Putamen (tissue), 1 donor: ENCODE measurements at places on chromosomes 13 and 19.
A peak's percentile ranks its signal among the peaks of the same experiment; 100 is the strongest.

GRCh38 chr13:50599046-50599445, 244.4 kb downstream of the DLEU7 start:
- no peak for DNase-seq

DNA sequence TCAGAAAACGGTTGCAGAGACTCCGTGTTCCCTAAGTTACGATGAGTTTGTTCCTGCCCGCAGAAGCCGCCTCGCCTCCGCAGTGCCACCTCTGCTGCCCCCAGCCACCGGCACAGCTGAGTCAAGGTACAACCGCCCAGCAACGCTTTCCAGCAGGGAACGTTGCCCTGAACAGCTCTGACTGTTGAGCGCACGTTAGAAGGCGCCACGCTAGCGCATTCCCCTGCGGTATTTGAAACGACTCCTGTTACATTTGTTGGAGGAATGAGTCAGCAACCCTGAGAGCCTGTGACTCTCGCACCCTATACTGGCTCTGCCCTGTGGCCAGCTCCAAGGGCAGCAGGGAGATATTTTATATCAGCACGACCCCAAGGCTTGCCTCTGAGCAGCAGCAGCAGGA, 302.8 kb downstream of the TEX29 start:
- no peak for DNase-seq

GRCh38 chr19:7874897-7875273, 695 bp upstream of the PRR36 start:
- no peak for DNase-seq

DNA sequence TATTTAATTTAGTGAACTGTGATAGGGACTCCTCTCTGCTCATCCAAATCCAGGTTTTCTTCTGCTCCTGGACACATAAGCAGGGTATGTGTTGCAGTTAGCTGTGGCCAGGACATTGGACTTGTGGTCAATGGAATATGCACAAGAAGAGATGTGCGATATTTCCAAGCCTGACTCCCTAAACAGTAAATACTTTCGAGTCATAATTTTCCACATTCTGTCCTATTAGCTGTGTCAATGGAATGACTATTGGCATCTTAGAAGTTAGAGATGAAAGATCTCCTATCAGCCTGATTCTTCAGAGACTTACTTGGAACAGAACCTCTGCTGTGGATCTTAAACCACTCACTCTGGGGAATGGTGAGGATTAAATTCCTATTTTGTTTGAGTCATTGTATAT, 771.0 kb downstream of the EFNB2 start:
- DNase-seq = no peak

DNA sequence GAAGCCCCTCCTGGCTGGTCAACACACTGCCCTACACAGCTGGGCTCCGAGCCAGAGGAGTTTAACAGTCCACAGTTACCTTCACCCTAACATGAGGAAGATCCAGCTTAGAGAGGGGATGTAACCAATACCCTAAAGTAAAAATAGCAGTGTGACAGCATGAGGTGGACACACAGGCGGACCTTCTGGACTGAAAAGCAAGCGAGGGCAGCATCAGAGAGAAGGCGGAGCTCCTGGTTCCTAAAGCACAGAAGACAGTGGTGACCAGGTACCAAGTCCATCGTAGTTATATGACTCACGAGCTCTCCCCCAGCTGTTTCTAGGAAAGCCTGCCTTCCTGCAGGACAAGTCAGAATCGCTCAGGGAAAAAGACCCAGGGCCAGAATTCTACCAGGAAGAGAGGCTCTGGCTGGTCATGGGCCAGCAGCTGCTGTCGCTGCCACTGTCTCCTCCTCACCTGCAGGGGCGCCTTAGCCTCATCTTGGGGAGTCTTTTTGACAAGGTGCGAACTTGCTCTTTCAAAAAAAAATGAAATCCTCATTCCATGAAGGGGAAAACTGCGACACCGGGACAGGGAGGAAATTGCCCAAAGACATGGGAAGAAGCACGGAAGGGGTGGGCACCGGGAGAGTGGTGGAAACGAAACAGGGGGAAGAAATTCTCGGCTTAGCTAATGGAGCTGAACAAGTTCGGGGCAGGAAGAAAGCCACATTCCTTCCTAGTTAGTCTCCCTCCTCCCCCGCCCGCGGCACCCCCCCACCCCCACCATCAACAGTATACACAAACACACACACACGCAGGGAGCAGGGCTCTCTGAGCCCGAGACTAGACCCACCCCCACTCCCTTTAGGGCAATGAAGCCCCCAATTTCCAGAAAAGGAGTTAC, 1.7 kb downstream of the ELL start:
- DNase-seq = no peak

GRCh38 chr13:29195456-29195855, 375.3 kb downstream of the MTUS2 start:
- DNase-seq = no peak

- no peak for DNase-seq
Measured at GRCh38 chr19:2974342-2975041, 2.9 kb upstream of the TLE6 start.

GRCh38 chr19:38158730-38159129, 65.3 kb downstream of the DPF1 start:
- DNase-seq = no peak

DNA sequence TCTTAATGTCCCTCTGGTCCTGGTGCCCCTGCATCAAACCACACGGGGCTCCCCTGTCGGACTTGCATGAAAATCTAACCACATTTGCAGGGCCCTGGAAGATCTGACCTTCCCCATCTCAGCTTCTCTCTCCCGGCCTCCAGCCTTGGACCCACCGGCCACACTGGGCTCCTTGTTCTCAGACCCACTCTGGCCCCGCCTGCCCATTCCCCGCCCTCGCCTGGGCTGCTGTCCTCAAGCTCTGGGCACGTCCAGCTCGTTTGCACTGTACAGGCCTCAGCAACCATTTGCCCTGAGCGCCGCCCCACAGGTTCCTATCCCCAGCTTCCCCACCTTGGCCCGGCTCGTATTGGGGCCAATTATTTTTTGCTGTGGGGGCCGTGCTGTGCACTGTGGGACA, 10.5 kb downstream of the MYO9B start:
- peak; percentile 88 for DNase-seq

DNA sequence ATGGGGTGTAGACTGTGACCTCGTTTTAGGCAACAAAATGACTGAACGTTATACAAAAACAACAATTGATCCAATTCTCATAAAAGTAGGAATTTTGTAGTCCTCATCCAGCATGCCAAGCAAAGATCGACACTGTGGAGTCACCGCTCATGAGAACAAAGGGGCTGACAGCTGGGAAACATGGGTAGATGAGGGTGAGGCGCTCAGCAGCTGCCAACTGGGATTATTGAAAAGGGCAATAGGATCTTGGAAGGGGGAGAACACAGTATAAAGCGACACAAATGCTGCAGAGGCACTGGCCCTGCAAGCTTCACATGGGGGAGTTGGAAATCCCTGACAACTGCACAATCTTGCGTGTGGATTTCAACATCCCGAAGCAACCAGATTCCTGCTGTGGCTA, 5.4 kb upstream of the ZNF765 start:
- no peak for DNase-seq

DNA sequence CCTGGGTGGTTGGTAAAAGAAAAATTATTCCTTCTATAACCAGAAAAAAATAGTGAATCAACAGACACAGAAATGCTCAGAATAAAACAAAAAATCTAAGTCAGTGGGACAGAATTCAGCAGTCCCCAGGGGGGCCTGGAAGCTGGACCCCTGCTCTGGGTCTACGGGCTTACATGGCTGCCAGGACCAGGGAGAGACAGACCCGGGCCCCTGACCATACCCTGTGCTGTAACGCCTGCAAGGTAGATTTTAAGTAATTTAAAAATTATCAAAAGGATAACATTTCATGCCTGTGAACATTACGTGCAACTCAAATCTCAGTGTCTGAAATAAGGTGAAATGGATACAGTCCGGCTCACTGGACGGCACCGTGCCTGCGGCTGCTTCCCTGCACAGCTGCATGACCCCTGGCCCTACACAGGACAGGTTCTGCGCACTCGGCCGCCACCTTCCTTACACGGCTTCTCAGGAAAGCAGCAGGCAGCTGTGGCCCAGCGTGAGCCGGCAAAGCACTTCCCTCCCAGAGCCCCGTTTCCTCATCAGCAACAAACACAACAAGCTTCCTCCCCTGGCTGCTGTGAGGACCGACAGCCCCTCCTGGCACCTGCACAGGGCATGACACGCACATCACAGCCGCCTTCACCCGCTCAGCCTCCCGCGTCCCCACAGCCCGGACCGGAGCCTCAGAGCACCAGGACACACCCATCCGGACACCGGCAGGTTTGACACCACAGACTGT, 22.2 kb downstream of the RASA3 start:
- DNase-seq = no peak

DNA sequence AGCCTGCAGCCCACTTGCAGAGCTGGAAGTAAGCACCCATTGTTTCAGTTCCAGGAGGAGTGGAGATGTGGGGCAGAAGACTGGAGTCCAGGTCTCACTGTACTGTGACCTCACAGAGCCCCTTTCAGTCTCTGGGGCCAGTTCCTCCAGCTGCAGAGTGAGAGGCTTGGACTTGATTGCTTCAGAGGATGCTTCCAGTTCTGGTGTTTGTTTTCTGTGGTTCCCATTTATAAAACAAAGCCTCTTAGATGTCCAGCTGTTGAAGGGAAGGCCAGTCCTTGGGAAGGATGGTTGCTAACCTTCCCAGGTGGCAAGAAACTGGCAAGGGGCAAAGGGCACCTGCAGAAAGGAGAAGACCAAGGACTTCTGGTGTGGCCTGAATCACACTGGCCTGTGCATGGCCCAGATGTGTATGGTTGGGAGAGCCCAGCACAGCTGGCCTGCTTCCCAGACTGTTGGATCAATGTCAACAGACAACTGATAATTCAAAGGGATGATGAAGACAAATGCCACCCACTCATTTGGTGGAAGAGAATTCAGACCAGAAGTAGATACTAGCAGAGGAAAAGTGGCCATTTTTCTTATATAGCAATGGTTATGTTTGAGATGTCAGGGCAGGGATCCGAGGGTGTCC, 218.5 kb downstream of the ZNF536 start:
- DNase-seq = peak; percentile 78

DNA sequence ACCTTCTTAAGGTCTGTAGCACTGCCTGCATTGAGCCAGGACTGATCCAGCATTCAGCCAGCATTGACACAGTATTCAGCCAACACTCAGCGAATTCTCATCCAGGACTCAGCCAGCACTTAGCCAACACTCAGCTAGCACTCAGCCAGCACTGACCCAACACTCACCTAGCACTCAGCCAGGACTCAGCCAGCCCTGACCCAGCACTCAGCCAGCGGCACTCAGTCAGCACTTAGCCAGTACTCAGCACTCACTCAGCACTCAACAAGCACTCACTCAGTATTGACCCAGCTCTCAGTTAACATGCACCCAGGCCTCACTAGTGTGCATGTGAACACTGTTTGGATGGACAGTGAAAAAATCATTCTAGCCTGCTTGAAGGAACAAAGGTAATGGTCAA, 55.0 kb downstream of the TSHZ3 start:
- DNase-seq = no peak

- DNase-seq = no peak
Measured at GRCh38 chr13:113567681-113568080, 16.9 kb upstream of the TFDP1 start.

DNA sequence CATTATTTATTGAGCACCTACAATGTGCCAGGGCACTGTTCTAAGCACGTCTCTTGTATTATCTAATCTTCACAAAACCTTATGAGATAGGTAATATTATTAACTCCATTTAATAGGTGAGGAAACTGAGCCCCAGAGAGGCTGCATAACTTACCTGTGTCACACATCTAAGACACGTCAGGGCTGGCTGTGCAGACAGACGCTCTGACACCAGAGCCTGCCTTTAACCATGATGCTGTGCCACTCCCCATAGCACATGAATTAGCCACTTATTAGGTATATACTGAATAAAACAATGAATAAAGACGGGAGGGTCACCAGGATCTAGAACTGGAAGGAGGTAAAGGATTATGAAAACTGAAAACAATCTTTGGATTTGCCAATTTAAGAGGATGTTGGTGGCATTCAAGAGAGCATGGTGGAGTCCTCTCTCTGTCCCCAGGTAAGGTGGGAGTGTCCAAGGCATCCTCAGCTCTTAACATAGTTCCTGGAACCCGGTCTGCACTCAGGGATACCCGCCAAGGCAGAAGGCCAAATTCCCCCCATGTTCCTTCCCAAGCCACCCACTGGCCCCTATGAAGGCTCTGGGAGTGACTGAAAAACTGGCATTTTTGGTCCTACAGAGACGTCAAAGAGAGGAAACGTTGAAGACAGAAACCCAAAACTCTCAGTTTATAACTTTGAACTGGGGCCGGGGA, 479.7 kb downstream of the FOXO1 start:
- DNase-seq = no peak

- DNase-seq = no peak
Measured at GRCh38 chr13:34224877-34225276, 406.9 kb downstream of the RFC3 start.

DNA sequence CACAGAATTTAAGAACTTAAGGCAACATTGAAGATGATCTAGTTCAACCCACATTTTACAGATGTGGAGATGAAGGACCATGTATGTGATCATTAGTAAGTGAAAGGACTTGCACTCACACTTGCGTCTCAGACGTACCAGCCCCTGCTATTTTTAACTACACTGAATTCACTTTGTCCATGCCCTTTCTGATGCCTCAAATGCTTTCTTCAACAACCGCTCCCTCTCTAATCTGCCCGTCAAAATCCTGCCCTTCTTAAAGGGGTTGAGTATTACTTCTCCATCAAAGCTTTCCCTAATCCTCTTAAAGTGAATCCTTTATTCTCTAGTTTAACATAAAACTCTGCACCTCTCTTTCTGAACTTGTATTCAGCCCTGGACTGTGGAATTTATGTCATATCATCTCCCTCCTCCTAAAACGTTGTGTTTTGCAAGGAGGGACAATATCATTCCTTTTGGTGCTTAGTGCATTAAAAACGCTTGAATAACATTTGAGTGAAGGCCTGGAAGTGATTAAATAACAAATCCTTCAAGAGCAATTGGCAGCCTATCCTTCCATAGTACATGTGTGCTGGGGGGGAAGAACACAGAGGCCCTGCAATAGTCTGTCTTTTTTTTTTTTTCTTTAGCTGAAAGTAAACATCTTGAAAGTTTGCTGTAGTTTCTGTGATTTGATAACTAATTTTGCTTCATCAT, 493.3 kb downstream of the LMO7 start:
- DNase-seq = no peak

DNA sequence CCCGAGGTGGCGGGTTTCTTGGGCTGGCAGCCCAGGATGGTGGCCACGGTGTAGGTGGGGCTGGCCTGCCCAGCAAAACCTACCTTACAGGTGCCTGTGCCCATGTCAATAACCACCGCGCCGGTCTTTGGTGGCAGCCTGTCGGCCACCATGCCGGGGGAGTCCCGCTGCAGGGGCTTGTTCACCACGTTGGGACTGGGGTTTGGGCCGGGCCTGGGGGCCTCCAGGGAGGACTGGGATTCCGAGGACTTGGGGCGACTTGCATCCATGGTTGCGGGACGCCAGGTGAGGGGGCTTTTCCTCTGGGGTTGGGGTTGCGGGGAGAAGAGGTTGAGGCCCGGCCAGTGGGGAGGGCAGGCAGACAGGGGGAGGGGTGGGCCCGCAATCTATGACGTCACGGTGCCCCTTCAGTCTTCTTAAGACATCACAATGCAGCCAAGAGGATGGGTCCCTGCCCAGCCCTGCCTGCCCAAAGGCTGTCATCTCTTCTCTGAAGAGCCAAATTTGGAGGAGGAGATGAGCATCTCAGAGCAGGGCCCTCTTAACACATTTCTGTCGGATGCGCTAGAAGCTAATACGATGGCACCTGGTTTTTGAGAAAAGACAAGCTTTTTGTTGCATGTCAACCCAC, at the start of gene ACTL9:
Gene ACTL9, minus strand, starts transcription at position 363 of the 631 bp plus-strand sequence. Its CDS starts 94 bp downstream, at position 269.
- no peak for DNase-seq
